ENCODE measurements at places on chromosomes 4 and X.

DNA sequence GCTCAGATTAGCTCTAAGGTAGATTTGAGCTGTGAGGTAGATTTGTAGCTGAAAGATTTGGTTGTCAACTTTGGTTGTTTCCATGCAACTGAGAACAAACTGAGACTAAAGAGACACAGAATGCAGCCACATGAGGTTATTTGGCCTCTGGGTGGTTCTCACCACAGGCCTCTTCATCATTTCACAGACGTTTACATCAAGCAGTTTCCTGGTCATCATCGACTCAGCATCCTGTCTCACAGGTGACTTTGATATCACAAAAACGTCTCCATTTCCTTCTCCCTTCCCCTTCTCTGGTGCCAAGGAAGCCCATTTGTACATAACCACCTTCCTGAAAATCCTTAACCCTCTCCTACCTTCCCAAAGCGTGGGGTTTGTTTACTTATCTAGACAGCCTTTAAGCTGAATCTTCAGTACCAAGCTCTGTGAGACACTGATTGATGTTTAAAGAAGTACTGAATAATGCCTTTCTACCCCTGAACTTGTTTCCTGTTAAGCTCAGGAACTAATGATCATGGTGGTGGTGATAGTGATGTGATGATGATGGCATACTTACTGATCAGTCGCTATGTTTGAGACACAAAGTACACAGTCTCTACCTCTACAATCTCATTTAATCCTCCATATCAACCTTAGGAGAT lies 81.9 kb downstream of the FAM114A1 start:
- DNase-seq, result no peak

DNA sequence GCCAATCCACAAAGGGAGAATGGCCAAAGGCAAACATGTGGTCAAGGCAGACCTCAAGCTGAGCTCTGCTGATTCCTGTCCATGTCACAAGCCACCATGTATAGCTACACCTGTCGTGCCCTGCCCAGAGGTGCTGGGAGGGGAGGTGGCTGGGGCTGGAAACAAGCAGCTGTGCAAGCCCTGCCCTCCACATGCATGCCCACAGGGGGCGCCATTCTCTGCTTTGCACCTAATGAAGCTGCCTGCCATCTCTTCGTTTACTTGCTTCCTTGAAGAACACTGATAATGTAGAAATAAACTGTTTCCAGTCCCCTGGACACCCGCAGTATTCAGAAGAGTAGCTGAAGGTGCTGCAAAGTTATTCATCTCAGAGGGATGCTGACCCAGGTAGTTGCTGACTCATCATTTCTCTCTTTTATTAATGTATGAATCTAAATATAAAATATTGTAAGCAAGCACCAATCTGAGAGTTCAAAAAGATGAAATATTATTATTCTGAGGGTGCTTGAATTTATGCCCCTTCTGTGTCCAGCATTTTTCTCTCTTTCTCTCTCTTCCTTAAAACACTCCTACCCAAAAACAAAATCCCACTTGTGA lies 278.6 kb downstream of the ADGRA3 start:
- peak; percentile 20 for DNase-seq

DNA sequence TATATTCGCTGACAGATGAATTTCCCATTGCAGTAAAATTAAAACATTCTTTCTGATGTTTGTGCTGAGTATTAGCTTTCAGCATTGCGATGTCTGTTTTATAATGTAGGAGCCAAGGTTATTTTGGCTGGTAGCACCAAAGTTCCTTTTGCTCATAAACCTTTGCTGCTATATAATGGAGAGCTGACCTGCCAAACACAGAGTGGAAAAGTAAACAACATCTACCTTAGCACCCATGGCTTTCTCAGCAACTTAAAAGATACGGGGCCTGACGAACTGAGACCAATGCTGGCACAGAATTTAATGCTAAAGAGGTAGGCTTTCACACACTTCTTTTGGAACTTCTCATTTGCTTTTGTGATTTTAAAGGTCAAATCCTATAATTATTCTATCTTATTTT lies 46.0 kb downstream of the WDR19 start:
- DNase-seq, result no peak

GRCh38 chrX:9144701-9145241 lies 110.8 kb upstream of the FAM9B start:
- DNase-seq, result no peak

DNA sequence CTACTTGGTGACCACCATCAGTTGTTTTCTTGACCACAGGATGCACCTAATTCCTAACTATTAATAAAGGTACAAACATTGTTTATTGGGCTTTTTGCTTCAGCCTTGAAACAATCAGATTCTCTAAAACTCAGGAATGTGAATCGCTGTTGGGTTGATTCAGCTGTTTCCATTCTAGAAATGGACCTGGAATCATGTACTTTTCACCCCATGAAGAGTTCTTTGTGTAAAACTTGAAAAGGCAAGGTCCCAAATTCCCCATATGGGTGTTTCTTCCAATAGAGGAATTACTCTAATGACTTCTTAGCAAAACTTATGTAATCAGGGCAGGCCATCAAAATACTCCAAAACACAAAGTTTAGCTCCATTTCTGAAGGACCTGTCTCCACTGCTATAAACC lies 7.4 kb downstream of the AFAP1 start:
- DNase-seq, result no peak

DNA sequence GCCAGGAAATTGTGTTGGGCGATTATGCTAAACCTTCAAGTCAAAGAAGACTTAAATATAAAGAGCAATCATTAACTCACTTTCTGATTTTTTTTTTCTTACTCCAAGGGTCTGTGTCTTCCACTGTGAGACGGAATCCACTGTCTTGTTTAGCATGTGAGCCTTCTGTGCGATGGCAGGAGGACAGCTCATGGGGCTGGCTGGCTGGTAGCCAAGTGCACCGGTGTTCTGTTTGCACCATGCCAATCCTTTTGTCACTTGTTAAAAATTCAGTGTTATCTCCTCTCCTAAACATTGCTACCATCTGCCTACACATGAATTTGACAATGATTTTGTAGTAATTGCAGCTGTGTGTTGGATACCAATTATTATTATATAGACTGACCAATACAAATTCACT lies 1056.3 kb upstream of the IGFBP7 start:
- no peak for DNase-seq

- no peak for DNase-seq
Observed at GRCh38 chr4:89249716-89250361, 57.8 kb downstream of the GPRIN3 start.

- no peak for DNase-seq
Observed at GRCh38 chr4:38673130-38673978, 9.4 kb downstream of the KLF3 start.

DNA sequence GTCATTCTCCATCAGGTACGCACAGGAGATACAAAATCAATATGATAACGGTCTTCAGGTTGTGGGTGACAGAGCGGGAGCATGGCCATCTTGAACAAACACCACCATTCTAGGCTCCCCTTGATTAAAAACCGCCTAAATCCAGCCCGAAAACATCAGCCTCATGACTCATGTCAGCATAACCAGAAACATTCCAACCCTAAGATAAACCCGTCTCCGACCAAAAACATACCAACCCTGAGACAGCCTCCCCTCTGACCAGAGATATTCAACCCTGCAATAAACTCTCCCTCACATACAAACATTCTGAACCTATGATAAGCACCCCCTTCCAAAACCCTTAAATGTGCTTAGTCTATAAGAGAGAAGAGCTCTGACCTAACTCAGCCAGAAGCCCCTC lies 157.9 kb downstream of the DHRSX start:
- DNase-seq, result no peak

- DNase-seq, result no peak
Observed at GRCh38 chr4:157689476-157689875, 468.9 kb downstream of the GRIA2 start.

DNA sequence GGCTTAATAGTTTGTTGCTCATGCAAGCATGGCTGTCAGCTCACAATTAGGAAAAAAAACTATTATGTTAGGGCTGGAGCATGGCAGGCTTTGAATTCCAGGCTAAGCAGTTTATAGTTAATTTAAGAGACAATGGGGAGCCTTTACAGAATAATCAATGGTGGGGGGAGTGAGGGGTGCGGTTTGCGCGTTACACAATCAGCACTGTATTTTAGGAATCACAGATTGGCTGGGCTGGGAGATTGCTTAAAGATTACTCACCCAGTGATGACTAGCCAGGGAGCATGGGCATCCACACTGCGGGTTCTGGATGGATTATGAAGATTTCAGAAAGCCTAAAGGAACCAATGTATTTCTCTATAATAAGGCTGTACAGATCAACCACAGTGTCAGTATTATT lies 186.6 kb downstream of the SOX3 start:
- no peak for DNase-seq

DNA sequence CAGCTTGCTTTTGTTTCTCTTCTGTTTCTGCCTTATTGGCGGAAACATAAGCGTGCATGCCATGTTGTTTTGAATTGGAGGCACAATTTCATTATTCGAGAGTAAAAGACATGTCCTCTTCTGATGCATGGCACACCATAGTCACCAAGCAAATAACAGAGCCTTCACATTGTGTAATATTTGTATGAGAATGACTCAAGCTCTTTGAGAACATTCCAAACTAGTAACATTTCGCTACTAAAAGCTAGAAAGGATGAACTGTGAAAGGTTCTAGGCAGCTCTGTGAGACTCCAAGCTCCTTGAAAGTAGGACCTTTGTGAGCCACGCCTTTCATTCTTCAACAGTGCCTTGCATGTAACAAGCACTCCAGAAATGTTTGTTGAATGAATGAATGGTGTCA lies 9.2 kb upstream of the ANXA3 start:
- no peak for DNase-seq

- no peak for DNase-seq
Observed at GRCh38 chr4:55074386-55074785, 51.0 kb downstream of the KDR start.

DNA sequence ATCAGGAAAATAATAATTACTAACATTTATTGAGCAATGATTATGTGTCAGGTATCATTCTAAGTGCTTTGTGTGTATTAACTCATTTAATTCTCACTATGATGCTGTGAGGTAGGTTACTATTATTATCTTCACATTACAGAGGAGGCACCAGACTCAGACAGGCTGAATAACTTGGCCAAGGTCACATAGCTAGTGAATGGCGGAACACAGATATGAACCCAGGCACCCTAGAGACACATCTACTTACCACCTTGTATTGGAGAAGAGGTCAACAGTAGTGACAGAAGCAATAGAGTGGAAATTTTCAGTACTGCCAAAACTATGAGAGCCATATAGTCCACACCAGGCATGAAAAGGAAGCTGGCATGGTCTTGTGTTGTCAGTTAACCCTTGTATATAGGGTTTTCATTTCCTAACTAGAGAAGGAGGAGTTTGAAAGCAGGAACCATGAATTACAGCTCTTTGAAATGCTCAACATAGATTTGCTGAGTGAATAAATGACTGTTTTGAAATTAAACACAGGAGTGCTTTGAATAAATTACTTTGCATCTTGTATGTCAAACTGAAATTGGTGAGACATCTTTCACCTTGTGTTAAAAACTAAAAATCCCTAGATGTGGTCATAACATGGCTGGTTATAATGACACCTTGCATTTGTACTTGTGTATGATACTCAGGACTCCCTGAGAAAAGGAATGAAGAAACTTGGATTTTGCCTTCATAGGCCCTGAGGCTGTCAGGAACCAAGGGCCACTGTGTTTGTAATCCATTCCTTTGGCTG lies 71.8 kb downstream of the RTL9 start:
- no peak for DNase-seq

DNA sequence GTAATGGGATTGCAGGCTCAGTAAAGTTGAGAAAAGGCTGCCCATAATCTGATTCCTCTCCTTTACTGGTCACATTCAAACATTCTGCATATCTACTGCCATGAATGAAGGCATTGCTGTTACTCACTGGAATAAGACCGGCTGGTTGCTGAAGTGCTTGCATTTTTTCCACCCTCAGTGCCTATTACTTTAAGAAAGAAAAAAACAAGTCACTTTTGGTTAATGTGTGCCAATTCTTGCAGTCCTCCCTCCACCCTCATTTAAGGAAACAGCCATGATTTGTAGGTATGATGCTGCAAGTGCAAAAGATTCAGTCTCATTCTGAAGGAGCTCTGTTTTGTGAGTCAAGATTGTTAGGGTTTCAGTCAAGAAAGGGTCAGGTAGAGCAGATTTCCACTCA lies 94.9 kb downstream of the EMCN start:
- DNase-seq, result no peak

GRCh38 chr4:155441475-155441874 lies 64.7 kb upstream of the MAP9 start:
- DNase-seq, result no peak

DNA sequence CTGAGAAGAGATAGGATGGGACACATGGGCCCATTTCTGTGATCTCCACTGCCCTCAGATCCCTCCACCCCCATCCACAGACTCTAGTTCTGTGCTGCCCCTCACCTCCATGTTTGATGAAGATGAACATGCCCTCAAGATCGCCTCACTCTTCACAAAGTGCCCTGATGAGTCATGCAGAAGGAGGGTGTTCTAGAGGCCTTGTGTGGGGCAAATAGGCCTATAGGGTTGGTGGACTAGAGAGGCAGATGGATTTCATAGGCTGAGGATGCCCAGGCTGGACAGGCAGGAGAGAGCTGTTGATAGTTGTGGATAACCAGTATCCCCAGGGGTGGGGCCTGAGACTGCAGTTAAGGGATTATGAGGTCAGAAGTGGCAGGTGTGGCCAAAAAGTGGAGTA lies at the start of gene CXorf65:
Gene CXorf65 (minus strand): TSS at position 314 of the 400 bp plus-strand sequence. CDS start 184 bp downstream, at position 130.
- DNase-seq, result no peak

DNA sequence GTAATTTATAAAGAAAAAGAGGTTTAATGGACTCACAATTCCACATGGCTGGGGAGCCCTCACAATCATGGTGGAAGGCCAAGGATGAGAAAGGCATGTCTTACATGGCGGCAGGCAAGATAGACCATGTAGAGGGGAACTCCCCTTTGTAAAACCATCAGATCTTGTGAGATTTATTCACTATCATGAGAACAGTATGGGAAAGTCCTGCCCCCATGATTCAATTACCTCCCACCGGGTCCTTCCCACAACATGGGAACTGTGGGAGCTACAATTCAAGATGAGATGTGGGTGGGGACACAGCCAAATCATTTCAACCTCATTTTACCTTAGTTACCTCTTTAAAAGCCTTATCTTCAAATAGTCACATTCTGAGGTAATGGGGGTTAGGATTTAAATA lies 30.9 kb upstream of the ELOVL6 start:
- no peak for DNase-seq

GRCh38 chrX:47807548-47807947 lies 29.2 kb upstream of the ZNF81 start:
- DNase-seq, result no peak

DNA sequence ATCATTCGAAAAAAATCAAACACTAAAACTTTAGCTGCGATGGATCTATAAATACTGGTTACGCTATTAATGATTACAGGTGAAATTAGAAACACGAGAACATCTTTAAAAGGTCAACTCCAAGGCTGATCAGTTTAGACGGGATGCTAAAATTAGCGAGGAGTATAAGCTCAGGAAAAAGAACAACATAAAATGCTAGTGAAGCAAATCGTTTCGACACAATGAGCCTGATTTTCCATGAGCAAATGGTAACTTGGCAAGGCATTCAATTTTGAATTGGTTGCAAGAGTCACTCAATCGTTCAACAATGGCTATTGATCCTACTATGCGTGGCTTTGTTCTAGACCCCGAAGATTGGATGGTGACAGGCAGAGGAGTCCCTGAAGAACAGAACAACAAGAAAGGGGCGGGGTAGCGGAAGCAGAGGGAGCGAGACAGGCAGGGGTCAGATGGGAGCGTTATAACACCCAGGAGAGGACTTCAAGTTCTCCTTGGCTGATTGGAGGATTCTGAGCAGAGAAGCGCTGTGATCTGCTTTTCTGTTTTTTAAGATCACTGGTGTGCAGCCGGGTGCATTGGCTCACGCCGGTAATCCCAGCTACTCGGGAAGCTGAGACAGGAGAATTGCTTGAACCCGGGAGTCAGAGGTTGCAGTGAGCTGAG lies 146.5 kb downstream of the RBM47 start:
- no peak for DNase-seq
